Stimulated activated naive CD4-positive, alpha-beta T cell treated with Interleukin-2 at 50 U/mL for 16 hours (primary cell): ENCODE measurements at places on chromosomes 16 and 17.

- DNase-seq = no peak
Observed at GRCh38 chr16:8718851-8719680, 44.6 kb downstream of the ABAT start.

- DNase-seq = peak; percentile 57
Observed at GRCh38 chr17:68011199-68011665, 15.0 kb upstream of the C17orf58 start.

DNA sequence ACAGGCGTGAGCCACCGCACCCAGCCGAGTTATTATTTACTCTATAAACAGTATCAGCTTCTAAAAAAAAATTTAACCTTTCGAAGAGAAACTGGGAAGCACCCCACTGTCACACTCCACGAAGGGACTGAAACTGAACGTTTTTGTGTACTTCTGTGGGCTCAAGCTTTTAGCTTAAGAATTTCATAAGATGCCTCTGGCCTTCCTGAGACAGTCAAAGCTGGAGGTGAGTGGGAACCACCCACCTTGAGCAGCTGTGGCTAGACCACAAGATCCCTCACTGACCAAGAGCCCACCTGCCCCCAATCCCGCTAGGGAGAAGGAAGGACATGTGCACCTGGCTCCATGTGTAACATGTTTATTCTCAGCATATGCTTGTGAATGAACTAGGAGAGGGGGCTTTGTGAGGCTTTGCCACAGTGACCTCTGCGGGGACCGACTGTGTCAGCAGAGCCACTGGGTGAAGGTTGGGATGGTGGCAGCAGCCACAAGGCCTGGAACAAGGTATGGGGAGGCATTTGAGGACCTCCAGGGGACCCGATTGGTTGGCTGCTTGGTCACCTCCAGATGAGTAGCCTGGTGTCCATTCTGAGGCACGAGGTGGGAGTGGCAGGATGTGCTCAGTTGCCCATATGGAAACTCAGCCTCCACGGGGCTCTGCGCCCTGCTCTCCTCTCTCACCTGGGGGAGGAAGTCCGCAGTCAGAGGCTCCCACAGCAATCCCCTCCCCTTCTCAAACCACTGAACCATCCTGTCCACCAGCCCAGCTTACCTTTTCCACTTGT lies 4.8 kb downstream of the DPEP3 start:
- no peak for DNase-seq

DNA sequence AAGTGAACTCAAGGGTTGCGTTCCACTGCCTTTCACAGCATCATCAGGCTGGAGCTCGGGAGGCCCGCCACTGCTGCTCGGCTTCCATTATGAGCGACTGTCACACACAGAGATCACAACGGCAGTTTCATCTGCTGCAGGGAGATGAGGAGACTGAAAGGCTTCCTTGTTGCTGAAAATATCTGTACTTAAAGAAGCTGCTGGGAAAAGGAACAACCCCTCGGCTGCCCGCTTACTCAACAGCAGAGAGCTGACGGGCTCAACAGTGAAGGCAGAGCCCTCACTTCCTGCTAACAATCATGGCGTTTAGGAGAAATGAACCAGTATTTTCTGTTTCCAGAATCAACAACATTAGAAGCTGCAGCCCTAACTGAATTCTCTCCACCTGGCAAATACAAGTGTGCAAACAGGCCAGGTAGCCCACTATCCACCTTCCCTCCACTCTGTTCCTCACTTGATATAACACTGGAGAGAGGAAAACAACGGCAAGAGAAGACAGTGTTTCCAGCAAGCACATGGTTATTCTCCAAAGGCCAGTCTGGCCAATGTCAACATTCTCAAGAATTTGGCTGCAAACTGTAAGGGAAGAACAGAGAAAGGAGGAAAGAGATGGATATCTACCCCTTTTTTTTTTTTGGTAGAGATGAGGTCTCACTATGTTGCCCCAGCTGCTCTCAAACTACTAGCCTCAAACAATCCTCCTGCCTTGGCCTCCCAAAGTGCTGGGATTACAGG lies 33.7 kb downstream of the MBTPS1 start:
- no peak for DNase-seq
